Activated T-helper 1 cell treated with anti-CD3 and anti-CD28 coated beads, Interleukin-12 subunit alpha, Interleukin-12 subunit beta, Interleukin-2, Interleukin-4 antibody, amounts not matched to agents 30 ng/mL and 10 ng/mL and 1 ng/mL, durations not matched to agents 14 hours and 24 hours and 36 hours (primary cell): ENCODE measurements at places on chromosomes 11 and 22. TPM values are rescaled to one million over a fixed set of nuclear protein-coding genes. Genes with fewer than 3 reads are reported as not detected.

CBLIF gene
- not detected in 2 replicates for total RNA-seq

BRD1 gene
- 45.5 and 46.8 TPM in 2 replicates for total RNA-seq

HTR3B gene
- total RNA-seq, result not detected in 2 replicates

BLID gene
- not detected in 2 replicates for total RNA-seq

TPBGL gene
- total RNA-seq, result 0.34 and 0.47 TPM in 2 replicates
